ENCODE measurements at places on chromosomes 2 and 18. TPM values are rescaled to one million over a fixed set of nuclear protein-coding genes. Genes with fewer than 3 reads are reported as not detected.

- H3K4me3 ChIP-seq = no peak overlapping the region
- peaks cover 44% of the 10 kb centered on the region for H3K4me1 ChIP-seq
- no peak overlapping the region for H3K27ac ChIP-seq
- H3K36me3 ChIP-seq = peaks cover 3% of the 10 kb centered on the region
- DNase-seq = no peak
- no peaks in the 10 kb centered on the region for H3K27me3 ChIP-seq
These were observed 168.5 kb upstream of the NOSTRIN start for GRCh38 chr2:168633895-168634294.

GRCh38 chr18:11149441-11150270 lies at the start of gene PIEZO2:
Gene PIEZO2 (minus strand): TSS chr18:11149569. CDS start chr18:11148588, 981 bp downstream.
- H3K27me3 ChIP-seq = peaks cover 51% of the 10 kb centered on the region
- peak within 1 kb of the TSS; percentile 83 for H3K4me3 ChIP-seq
- H3K27ac ChIP-seq = peak within 1 kb of the TSS; percentile 36
- peaks cover 26% of the 10 kb centered on the region for H3K4me1 ChIP-seq
- DNase-seq = peak; percentile 88
- H3K36me3 ChIP-seq = no peaks in the 10 kb centered on the region

GRCh38 chr18:35861367-35862118 lies 110.9 kb upstream of the RMP24 start:
- H3K27ac ChIP-seq = no peak overlapping the region
- no peak overlapping the region for H3K4me3 ChIP-seq
- H3K4me1 ChIP-seq = peaks cover 4% of the 10 kb centered on the region
- no peak for DNase-seq
- H3K36me3 ChIP-seq = no peaks in the 10 kb centered on the region
- no peaks in the 10 kb centered on the region for H3K27me3 ChIP-seq

GCG gene
- 0.36 TPM for total RNA-seq

- no peaks in the 10 kb centered on the region for H3K4me1 ChIP-seq
- H3K27me3 ChIP-seq = no peaks in the 10 kb centered on the region
- no peak overlapping the region for H3K4me3 ChIP-seq
- no peak overlapping the region for H3K27ac ChIP-seq
- no peak for DNase-seq
- H3K36me3 ChIP-seq = peaks cover 3% of the 10 kb centered on the region
These were observed 488.3 kb downstream of the CCDC85A start for GRCh38 chr2:56671973-56672569.
